ENCODE measurements at places on chromosomes 2 and 18.

- no peak for DNase-seq
These were observed 110.9 kb downstream of the NAB1 start for GRCh38 chr2:190759749-190760213.

DNA sequence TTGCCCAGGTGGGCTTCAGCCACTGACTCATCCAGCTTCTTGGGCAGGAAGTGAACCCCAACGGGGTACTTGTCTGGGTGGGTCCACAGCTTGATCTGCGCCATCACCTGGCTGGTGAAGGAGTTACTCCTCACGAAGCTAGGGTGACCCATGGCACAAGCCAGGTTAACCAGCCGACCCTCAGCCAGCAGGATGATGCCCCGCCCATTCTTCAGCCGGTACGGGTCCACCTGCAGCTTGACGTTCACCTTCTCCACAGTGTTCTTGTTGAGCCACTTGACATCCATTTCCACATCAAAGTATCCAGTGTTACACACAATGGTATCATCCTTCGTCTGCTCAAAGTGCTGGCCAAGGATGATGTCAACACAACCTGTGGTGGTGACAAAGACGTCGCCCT is 121.3 kb upstream of the NXPH2 start:
- no peak for DNase-seq

DNA sequence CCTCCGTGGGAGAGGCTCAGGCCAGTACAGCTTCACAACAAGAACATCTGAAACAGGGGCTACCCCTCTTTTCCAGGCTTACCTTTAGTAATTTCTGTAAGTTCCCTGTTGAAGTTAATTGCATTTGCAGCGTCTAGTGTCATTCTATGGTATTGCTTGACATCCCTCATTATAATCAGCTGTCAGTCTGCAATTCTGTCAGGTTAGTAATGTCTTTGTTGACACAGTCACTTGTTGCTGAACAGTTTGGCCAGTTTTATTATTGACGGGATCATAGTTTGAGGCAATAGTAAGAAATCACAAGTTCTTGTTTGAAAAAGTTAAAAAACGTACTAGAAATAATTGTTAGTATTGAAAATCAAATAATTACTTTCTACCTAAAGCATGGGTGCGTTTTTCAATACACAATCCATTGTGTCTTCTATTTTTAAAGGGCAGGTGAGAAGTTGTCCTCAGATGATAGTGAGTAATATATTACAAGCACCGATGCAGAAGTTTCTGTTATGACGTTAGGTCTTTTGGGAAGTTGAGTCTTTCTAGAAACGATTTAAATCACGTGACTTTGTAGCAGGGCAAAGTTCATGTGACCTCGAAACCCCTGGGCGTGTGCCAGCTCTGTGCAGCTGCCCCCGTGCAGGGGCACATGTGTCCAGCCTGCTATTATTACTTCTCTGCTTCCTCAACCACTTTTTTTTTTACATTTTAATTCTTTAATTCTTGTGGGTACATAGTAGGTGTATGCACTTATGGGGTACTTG is 49.5 kb upstream of the MBP start:
- DNase-seq, result no peak

GRCh38 chr2:30336978-30337841 is 105.9 kb downstream of the LBH start:
- peak; percentile 39 for DNase-seq

GRCh38 chr2:198383392-198383791 is 579.0 kb downstream of the PLCL1 start:
- no peak for DNase-seq

DNA sequence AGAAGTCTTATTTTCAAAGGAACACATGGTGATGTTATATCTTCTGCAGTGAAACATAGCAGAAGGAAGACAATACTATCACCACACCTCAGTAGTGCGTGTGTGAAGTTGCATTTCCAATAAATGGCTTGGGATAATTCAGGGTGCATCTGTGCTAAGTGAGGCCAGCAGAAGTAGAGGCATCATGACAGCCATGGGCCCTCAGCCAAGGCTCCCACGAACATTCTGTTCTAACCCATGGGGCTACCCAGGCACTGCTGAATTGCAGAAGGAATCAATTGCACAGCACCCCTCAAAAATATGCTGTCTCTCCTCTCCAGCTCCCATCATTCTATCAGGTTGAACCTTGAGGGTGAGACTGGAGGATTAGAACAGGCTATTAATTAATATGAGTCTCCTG is 139.5 kb downstream of the RIF1 start:
- no peak for DNase-seq

GRCh38 chr2:136008205-136008865 is 22.9 kb upstream of the DARS1 start:
- peak; percentile 58 for DNase-seq

GRCh38 chr2:4174796-4175195 is 471.4 kb downstream of the DCDC2C start:
- no peak for DNase-seq

DNA sequence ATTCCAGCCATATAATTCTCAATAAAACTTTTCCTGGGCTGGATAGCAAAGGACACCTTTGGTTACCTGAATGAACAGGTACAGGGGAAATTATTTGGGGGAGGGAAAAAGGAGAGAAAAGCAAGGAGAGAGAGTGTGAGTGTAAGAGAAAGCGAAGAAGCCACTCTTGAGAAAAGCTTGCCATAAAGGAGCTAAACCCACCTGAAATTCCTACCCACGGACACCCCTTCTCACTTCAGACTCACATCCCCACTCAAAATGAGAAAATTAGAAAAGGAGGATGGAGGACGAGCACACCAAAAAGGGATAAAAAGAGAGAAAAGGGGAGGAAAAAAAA is 354 bp downstream of the ZEB2 start:
- DNase-seq, result no peak

DNA sequence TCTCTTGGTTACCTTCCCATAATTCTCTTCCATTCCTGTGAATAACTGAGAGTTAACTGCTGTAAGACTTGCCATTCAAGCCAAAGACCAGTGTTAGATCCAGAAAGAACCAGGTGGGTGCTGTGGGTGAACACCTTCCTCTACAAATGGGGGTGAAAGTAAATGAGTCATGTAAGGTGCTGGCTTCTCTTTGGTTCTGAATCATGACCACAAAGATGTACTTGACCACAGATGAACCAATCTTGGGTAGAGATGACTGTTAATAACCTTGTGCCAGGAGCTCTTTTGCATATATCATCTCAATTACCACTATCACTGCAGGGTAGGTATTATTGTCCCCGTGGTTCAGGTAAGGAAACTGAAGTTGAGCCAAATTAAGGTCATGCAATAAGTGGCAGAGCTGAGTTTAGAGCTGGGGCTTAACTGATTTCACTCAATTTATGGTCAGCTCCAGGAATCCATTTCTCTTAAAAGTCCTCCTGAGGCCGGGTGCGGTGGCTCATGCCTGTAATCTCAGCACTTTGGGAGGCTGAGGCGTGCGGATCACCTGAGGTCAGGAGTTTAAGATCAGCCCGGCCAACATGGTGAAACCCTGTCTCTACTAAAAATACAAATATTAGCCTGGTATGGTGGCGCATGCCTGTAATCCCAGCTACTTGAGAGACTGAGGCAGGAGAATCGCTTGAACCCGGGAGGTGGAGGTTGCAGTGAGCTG is 244.9 kb upstream of the CXCR4 start:
- no peak for DNase-seq

DNA sequence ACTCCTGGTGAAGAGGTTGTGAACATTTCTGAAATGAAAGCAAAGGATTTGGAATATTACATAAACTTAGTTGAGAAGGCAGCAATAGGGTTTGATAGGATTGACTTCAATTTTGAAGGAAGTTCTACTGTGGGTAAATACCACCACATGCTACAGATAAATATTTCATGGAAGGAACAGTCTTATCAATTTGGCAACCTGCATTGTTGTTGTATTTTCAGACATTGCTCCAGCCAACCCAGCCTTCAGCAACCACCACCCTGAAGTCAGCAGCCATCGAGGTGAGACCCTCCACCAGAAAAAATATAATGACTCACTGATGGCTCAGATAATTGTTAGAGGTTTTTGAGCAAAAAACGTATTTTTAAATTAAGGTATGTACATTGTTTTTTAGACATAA is 10.0 kb downstream of the RDH14 start:
- no peak for DNase-seq

DNA sequence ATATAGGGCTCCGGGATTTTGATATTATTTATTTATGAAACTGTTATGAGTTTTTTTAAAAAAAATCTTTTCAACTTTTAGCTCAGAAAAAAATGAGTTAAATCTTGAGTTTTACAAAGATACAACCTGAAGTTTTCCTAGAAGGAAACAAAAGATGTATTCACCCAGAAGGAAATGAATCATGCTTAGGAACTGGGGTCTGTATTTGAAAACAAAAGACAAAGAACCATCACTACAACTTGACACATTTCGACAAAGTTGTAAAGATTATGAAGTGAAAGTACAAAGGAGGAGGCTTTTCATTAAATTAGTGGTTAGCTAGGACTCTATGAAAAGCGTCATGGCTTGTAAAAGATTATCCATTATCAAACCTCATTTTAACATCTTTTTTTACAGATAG is 143.3 kb downstream of the PDE1A start:
- no peak for DNase-seq

GRCh38 chr2:171703574-171704347 is 16.5 kb downstream of the DYNC1I2 start:
- DNase-seq, result no peak

- DNase-seq, result no peak
These were observed 21.7 kb upstream of the RAB10 start for GRCh38 chr2:26011990-26012856.

GRCh38 chr2:234404957-234405356 is 91.9 kb downstream of the ARL4C start:
- no peak for DNase-seq

- DNase-seq, result no peak
These were observed 45.4 kb downstream of the INO80D start for GRCh38 chr2:206040525-206040924.

DNA sequence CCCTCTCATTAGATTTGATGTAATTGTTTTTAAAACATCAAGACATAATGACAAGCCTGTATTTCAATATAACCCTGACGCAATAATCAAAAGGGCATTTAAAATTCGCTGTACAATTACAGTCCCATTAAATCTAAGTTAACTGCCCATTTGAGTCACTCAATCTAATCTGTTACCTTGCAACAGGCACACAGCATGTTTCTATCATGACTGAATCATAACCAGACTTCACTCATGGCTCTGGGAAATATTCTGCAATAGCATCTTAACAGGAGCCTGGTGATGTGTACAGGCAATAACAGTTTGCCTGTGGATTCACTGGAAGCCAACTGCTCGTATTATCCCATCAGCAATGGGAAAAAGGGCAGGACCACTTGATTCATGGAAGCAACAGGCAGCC is 142.3 kb upstream of the NCKAP5 start:
- no peak for DNase-seq

DNA sequence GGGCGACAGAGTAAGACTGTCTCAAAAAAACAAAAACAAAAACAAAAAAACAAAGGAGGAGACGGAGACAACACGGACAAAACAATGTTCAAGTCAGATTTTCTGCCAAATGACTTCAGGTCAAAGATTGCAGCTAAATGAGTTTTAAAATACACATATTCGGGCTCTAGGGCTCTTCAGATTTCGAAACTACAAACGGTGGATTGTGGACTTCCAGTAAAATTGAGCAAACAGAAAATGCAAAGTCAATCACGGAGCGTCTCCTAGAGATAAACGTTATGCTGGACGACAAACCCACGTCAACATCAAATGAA is 558 bp downstream of the MRPS5 start:
- DNase-seq, result no peak

DNA sequence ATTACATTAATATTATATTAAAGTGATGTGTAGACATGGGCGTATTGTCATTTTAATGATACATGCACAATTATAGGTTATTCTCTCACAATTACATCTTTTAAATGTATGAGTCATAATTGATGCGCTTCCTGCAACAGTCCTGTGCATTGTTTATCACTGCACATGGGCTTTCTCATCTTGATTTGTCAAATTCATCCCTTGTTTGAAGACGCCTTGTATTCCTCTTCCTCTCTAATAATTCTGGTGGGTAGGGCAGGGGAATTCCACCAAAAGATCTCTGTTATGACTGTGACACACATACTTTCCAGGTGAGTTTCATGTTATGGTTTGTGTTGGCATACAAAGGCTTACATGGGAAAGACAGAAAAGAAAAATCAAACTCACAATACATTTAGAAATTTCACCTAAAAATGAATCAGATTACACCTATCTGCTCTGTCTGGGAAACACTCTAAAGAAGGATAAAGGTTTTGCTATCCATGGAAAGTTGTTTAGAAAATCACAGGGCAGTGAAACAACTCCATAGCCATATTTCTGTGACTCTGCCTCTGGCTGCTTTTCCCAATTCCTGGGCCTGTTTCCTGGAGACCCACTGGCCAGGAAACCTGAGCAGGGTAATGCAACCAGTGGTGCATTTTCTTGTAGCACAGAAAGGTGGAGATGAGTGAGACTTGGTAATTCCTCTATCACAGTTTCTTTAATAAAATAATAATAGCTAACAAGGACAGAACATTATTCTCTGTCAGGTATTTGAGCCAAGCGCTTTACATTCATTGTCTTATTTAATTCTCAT is 13.2 kb downstream of the SLC9A2 start:
- DNase-seq, result no peak

GRCh38 chr2:202136526-202136925 is 63.5 kb downstream of the KIAA2012 start:
- DNase-seq, result no peak

DNA sequence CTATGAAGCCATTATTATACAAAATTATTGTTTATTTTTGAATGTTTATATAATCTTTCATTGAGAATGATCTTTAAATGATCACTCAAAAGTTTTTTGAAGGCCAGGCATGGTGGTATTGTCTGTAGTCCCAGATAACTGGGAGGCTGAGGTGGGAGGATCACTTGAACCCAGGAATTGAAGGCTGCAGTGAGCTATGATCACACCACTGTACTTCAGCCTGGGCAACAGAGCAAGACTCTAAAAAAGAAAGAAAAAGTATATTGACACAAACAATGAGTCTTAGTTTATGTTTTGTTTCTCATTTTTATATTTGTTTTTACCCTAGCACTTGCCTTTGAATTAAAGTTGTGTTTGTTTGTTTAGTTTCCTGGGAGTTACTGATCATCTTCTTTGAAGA is 2.3 kb downstream of the TWSG1 start:
- no peak for DNase-seq

- no peak for DNase-seq
These were observed 294.3 kb downstream of the PTGR3 start for GRCh38 chr18:74914648-74915047.

DNA sequence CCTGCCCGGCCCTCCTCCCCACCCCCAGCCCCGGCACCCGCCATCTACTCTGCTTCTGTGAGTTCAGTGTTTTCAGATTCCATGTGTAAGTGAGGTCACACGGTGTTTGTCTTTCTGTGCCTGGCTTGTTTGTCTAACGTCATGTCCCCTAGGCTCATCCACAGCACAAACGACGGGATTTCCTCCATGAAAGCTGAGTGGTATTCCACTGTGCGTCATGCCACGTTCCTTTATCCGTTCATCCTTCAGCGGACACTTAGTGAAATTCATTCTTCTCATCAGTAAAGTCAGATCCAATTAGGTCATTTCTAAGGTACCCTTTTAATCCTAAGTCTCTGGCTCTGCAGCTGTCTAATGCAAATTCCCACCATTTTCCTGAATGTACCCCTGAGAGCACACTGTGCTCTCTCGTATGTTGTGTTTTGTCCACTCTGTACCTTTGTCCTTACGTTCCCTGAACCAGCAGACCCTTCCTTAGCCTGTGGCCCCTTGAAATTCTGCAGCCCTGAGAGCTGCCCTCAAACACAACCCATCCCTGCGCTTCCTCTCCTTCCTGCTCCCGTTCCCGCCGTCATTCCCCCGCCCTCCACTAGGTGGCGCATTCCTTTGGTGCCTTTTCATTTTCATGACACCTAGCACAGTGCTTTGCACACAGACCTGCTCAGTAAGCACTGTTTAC is 44.1 kb downstream of the TRAPPC12 start:
- peak; percentile 74 for DNase-seq

GRCh38 chr2:108825254-108825653 is 38.7 kb downstream of the CCDC138 start:
- no peak for DNase-seq

All from activated CD8-positive, alpha-beta memory T cell treated with anti-CD3 and anti-CD28 coated beads, Interleukin-2, amount 50 U/mL, for 4 hours (primary cell).